Activated T-helper 1 cell treated with anti-CD3 and anti-CD28 coated beads, Interleukin-12 subunit alpha, Interleukin-12 subunit beta, Interleukin-2, Interleukin-4 antibody, amounts not matched to agents 30 ng/mL and 10 ng/mL and 1 ng/mL, durations not matched to agents 14 hours and 24 hours and 36 hours (primary cell): ENCODE measurements at places on chromosomes 2 and 18. TPM values are rescaled to one million over a fixed set of nuclear protein-coding genes. Genes with fewer than 3 reads are reported as not detected.

DNA sequence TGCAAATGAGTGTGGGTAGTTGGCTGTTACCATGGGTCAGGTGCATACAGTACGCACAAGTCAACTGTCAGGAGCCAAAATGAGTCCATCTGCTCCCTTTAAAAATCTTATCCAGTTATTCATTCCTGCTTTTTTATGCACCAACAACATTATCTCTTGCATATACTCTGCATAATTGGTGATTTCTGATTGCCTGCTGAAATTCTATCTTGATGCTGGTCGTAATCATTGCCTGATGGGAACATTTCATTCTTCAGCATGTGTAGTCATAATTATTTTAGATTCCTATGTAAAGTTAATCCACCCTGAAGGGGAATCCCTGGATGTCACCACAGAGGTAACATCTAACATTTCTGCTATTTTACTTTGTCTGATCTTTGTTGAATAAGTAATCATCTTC is 102.2 kb upstream of the RND3 start:
- no peaks in the 10 kb centered on the region for H3K27me3 ChIP-seq
- H3K27ac ChIP-seq = no peak overlapping the region
- no peaks in the 10 kb centered on the region for H3K36me3 ChIP-seq
- no peak for DNase-seq

DNA sequence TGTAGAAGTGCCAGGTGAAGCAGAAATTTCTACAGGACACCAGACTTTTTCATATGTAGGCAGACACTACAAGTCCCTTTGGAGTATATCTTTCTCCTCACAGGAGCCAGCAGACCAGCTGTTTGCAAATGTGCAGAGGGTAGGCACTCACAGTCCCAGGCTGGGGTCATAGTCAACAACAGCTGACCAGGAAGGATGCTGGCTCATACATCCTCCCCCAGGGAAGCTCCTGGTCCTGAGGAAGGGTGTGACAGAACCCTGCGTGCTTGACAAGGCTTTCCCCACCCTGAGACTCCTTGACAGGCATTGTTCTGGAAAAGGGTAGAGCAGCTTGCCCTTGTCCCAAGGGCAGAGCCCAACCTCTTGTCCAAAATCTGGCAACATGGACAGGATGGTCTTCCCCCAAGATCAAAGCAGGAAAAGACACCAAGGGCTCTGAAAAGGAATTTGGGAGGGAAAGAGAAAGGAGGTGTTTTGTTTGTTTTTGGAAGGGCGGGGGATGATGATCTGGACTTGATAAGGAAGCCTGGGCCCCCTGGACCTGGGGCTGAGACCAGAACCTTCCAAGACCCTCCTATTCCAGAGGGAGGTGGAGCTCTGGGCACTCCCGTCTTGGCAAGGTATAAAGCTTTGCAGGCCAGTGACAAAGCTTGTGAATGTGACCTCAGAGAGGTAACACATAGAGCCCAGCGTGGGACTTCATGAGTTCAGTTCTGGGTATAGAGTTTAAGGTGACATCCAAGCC is 87.1 kb downstream of the GFPT1 start:
- DNase-seq = no peak
- H3K36me3 ChIP-seq = no peaks in the 10 kb centered on the region
- H3K27ac ChIP-seq = no peak overlapping the region
- H3K4me1 ChIP-seq = no peaks in the 10 kb centered on the region

The CUL3 gene
- total RNA-seq = 97.1 and 103 TPM in 2 replicates

DNA sequence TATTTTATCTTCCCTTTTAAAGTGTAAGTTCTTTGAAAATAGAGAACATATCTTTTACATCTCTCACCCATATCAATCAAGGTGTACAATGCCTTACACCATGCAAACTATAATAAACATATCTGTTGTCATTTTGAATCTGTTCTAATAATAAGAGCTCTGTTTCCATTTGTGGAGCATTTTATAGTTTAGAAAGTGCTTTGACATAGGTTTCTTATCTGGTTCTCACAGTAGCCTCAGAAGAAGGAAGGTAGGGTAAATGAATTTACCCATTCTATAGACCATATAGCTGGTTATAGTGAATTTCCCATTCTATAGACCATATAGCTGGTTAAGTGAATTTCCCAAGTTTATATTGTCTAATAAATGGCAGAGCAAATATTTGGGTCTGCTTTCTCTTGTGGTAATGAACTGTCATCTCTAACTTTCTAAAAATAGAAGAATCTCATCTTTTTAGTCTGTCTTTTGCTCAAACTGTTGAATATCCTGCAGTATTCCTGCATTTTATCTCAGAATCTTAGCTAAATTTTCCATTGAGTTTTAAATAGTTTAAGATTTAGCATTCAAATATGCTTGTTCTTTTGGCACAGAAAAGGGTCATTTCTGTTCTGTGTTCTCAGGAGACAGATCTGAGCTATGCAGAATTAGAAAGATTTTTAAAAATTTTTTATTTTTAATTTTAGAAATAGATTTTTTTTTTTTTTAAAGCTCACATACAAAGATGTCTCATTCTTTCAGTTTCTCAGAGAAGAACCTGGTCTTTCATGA is 80.7 kb upstream of the STON1 start:
- no peak for DNase-seq
- no peaks in the 10 kb centered on the region for H3K27me3 ChIP-seq
- H3K27ac ChIP-seq = peak overlapping the region; percentile 95
- H3K36me3 ChIP-seq = peaks cover 16% of the 10 kb centered on the region
- H3K4me3 ChIP-seq = peak overlapping the region; percentile 81

DNA sequence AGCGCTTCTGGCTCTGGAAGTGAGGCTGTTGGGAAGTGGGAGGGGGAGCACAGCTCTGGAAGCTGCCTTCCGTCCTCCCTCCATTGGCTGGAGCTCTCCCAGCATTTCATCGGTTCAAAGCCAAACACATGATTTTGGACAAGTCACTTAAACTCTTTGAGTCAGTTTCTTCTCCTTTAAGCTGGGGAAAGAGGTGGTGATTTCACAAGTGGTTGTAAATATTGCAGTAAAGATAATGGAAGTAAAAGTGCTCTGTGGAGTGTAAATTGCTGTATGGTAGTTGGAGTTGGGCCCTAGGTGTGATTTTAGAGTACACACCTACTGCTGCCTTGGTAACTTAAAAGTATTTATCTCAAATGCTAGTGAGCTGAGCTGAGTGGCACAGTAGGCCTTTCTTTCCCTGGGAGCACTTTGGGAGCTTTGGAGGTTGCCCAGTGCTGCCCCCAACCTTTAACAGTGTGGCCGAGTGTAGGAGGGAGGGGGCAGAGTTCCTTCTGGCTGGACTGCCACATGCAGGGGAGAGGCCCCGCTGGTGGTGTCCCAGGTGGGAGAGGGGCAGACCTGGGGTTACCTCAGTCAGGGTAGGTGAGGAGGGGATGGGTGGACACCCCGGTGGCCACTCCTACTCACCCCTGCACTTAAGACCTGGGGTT is 54.7 kb downstream of the ASAP2 start:
- no peaks in the 10 kb centered on the region for H3K36me3 ChIP-seq
- H3K27ac ChIP-seq = no peak overlapping the region
- no peak for DNase-seq

The GLI2 gene
- total RNA-seq = 0.32 and 0.62 TPM in 2 replicates

The MRPL33 gene
- total RNA-seq = 55.4 and 55.9 TPM in 2 replicates

DNA sequence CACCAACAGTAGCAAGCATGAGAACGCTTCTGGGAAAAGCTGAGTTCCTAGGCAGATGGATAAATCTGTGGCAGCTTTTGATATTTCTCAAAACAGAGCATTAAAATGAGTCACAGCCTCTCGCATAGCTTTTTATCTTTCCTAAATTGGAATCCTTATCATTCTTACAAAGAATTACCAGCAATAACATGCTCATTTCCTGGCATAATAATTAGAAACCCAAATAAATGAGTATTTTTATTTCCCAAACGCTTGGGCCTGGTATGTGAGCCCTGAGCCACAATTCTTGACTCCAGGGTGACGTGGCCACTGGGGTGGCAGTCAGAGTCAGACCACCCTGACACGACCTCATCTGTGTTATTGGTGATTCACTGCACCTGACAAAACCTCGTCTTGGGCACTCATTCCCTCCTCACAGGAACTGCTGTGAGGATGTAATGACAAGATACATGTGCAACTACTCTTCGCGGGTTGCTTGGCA is 210.7 kb downstream of the ARL4C start:
- no peak for DNase-seq
- H3K36me3 ChIP-seq = peaks cover 22% of the 10 kb centered on the region
- no peak overlapping the region for H3K27ac ChIP-seq
- no peak overlapping the region for H3K4me3 ChIP-seq

DNA sequence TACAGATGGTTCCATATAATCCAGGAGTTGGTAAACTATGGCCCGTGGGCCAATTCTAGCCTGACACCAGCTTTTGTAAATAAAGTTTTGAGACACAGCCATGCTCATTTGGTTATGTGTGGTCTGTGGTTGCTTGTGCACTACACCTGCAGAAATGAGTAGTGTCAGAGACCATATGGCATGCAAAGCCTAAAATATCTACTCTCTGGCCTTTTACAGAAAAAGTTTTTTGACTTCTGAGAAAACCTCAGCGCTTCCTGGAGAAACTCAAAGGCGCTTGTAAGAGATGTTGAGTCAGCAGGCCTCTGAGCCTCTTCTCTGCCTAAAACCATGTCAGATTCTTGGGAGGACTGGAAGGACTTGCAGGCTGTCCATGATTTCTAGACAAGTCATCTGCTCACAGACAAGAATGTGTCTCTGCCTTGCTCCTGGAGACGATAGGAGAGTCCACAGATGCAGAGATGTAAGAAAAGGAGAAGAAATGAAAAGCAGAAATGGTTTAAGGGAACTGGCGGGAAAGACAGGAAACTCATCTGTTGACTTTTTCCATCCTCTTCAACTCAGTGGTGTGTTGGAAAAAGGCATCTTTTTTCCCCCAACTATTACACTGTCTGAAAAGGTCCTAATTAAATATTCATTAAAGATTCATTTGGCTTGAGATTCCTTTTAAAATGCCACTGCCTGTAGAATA is 5.2 kb downstream of the TTC39C start:
- DNase-seq = peak; percentile 71
- peak overlapping the region; percentile 92 for H3K27ac ChIP-seq
- peaks cover 24% of the 10 kb centered on the region for H3K36me3 ChIP-seq
- peak overlapping the region; percentile 80 for H3K4me3 ChIP-seq

DNA sequence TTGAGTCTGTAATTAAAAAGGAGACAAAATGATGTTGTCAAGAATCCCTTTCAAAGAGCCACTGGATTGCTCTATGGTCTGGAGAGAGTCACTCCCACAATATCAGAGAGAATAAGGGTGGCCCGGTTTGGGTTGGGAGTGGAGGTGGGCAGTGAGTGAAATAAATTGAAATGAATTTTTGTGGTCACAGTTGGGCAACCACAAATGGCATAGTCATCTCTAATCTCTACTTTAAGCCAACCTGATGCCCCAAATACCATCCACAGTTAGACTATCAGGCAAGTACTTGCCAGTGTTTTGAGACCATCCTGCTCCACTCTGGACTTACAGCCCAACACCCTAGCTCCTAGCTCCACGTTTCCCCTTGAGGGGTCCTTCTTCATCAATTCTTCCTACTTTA is 559.7 kb downstream of the BCL11A start:
- H3K4me3 ChIP-seq = no peak overlapping the region
- no peaks in the 10 kb centered on the region for H3K4me1 ChIP-seq
- H3K27ac ChIP-seq = no peak overlapping the region
- H3K36me3 ChIP-seq = no peaks in the 10 kb centered on the region

GRCh38 chr2:237863689-237864443 is 4.4 kb downstream of the RAMP1 start:
- no peaks in the 10 kb centered on the region for H3K36me3 ChIP-seq
- peaks cover 39% of the 10 kb centered on the region for H3K27me3 ChIP-seq
- no peak overlapping the region for H3K4me3 ChIP-seq
- H3K27ac ChIP-seq = no peak overlapping the region
